ENCODE measurements at places on chromosomes 5 and 9.

DNA sequence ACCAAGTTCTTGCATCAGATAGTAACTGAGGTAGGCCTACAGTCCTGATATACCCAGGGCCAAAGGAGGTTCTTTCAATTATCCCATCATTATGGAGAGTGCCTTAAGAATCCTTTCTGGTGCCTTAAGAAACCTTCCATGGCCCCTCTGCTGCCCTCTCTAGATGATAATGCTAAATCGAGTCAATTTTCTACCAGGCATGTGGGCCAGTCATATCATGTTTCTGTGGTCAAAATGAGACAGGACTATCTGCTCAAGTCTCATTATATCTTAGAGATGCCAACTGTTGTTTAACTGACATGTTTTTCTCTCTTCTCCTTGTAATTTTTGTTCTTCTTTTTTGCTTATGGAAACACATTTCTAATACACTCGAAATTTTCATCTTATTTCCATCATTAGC is 127.6 kb downstream of the EDIL3 start:
- no peak for DNase-seq

DNA sequence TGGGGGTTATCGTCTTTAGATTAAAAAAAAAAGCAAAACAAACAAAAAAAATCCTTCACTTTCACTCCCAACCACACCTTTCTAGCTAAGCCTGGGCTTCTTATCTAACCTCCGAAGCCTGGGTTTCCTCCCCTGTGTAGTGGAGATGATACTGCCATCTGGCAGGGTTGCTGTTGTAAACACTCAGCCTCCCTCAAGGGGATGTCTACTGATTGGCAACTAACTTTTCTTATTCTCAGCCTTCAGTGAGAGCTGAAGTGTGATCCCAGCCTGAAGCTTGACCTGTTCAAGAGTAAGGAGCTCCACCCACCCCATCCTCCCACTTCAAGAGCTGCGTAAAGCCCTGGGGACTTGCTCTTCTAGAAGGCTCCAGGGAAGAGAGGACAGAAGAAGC is 21.5 kb upstream of the WWC1 start:
- no peak for DNase-seq

DNA sequence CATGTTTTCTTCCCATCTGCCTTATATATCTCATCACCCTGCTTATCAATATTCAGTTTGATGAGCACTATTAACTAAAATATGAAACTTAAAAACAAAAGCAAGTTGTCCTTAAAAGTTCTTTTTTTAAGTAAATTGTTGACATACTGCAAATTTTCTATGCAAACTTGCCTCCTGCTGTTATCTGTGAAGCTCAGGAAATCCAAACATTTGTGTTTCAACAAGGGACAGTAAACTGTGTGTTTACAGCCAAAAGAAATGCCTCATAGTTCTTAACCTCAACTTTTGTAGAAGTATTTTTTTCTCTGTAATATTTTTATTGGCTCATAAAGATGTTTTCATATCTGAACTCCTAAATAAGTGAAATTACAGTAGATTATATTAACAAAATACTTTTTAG is 7.7 kb upstream of the TTC23L start:
- DNase-seq = no peak

- no peak for DNase-seq
Observed at GRCh38 chr9:72497447-72498046, 23.9 kb upstream of the TMC1 start.

DNA sequence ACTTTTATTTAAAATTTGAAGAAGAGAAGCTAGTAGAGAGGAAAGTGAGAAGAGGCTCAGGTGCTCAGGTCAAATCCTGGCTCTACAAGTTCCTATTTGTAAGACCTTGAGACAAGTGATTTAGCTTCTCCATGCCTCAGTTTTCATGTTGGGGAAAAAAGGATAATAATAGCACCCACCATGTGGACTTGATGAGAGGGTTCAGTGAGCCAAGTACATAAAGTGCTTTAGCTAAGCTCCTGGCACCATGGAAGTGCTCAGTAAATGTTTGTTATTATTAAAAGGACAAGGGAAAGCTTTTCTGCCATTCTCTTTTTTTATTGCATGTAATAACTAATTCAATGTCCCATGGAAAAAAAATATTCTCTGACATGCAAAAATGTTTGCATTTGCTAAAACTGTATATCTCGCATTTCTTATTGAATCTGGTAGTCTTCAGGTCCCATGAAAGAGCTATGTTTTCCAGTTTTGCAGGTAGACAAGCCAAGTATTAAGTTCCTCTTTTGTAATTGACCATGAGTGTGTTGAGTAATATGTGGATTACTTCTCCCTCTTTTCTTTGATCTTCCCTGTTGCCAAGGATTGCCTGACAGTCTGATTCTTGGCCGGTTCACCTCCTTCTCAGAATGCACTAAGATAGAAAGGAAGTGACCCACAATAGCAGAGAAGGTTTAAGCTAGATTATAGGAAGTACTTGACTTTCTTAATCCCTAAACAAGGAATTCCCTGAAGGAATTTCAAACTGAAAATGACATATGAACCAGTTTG is 45.6 kb upstream of the TRIM32 start:
- no peak for DNase-seq

GRCh38 chr9:136975644-136976043 is 1.7 kb upstream of the PTGDS start:
- DNase-seq = no peak

DNA sequence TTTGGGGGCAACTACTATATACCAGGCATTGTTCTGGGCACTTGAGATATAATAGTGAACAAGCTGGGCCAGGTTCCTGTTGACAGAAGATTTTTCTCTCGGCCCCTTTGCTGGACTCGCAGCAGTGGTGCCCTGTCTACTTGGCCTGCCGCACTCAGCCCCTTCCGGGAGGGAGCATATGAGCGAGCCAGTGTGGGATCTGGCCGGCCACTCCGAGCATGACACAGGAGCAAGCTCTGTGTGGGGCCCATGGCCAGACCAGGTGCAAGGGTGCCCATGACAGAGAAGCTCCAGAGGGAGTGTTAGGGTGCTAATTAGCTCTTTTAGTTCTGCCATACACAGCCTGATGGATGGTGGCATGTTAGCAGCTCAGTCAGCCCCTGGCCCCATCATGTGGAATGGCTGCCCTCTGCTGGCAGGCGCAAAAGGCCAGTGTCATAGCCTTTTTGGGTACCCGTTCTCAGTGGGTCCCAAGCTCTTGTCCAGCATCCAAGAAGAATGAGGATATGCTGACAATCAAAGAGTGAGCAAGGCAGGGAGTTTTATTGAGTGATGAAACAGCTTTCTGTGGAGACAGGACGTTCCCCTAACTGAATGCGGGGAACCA is 9.3 kb upstream of the KIF4B start:
- no peak for DNase-seq

DNA sequence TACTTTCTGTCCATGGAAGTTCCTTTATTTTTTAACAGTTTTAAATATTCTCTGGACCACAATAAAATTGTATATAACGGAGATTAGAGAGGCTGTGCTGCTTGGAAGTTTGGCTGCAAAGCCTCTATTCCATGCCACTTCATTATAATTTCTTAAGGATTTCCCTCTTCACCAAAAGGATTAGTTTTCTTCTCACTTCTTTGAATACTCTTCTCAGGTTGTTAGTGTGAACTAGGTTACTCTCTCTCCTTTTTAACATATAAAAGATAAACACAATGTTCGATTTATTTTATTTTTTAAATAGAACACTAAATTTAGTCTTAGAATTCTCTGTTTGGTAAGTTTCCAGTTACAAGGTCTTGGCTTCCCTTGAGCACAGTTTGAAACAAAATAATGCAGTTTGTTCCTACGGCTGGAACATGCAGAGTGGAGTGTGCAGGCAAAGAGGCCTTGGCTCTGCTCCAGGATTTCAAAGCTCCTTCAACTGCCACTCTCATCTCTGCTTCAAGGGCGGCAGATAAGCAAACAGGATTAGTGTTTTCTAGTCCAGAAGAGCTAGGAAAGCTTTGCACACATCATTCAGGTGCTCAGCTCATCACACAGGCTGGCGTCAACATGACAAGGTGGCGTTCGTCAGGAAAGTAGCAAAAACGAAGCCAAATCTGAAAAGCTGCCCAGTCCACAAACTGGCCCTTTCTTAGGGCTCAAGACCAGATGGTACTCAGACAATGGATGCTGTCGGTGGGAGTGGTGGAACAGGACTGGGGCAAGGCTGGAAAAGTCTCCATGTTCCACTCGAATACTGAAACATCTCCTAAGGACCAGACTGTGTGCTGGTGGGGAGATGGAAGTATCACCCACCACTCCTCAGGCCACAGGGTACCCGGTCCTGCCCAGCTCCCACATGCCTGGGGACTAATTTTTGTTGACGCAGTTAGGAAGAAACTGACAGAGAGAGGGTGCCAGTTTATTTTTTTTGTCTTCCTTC is 286.6 kb downstream of the CRB2 start:
- no peak for DNase-seq

- no peak for DNase-seq
Observed at GRCh38 chr5:133274597-133274935, 222.8 kb downstream of the HSPA4 start.

GRCh38 chr5:143234162-143234842 is 169.2 kb downstream of the NR3C1 start:
- DNase-seq = no peak

- DNase-seq = no peak
Observed at GRCh38 chr9:82423700-82424099, 435.1 kb downstream of the SPATA31D1 start.

DNA sequence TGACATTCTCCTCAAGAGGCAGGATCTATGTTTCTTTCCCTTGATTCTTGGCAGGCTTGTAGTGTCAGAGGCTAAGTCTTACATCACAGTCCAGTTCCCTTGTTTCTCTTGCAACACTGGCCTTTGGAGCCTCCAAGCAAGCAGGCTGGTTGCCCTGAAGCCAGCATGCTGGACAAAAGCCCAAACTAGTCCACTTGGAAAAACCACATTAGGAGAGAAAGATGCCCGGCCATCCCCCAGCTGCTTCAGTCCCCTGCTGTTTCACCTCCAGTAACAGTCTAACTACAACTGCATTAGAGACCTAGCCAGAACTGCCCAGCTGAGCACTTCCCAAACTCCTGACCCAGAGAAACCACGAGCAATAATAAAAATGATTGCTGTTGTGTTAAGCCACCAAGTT is 87.6 kb downstream of the ADAMTS6 start:
- DNase-seq = no peak

- DNase-seq = no peak
Observed at GRCh38 chr5:16147179-16147900, 32.3 kb downstream of the MARCHF11 start.

DNA sequence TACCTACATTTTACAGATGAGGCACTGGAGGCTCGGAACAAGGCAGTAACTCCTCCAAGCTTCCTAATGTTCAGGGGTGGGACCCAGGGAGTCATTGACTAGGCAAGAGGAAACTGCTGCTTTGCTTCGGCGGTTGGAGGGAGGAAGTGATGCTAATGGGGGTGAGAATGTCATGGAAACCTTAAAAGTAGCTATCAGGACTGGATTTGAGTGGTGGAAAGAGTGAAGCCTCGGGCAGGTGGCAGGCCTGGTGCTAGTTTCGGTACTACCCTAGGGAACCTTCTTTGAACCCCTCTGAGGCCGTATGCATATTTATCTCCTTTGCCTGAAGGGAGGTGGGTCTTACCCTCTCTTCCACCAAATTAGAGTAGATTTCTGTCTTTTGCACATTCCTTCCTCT is 1.6 kb downstream of the BSPRY start:
- DNase-seq = no peak

- no peak for DNase-seq
Observed at GRCh38 chr5:98794001-98794400, 20.5 kb downstream of the RGMB start.

DNA sequence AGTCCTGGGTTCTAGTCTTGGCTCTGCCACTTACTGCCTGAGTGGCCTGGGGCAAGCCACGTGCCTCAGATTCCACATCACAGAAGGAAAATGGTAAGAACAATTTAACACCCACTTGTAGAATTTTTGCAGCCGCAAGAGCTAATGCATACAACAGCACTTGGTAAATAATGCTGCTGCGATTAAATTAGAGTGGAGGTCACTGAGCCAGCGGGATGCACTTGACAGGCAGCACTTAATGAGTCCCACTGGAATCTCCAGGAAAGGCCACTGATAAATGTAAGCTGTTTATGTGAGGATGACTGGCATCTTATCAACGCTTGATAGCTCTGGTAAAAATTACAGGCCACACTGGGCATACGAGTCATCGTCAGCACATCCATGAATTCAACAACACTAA is 59.4 kb upstream of the UBTD2 start:
- no peak for DNase-seq

GRCh38 chr5:169648725-169649310 is 11.7 kb downstream of the DOCK2 start:
- no peak for DNase-seq

DNA sequence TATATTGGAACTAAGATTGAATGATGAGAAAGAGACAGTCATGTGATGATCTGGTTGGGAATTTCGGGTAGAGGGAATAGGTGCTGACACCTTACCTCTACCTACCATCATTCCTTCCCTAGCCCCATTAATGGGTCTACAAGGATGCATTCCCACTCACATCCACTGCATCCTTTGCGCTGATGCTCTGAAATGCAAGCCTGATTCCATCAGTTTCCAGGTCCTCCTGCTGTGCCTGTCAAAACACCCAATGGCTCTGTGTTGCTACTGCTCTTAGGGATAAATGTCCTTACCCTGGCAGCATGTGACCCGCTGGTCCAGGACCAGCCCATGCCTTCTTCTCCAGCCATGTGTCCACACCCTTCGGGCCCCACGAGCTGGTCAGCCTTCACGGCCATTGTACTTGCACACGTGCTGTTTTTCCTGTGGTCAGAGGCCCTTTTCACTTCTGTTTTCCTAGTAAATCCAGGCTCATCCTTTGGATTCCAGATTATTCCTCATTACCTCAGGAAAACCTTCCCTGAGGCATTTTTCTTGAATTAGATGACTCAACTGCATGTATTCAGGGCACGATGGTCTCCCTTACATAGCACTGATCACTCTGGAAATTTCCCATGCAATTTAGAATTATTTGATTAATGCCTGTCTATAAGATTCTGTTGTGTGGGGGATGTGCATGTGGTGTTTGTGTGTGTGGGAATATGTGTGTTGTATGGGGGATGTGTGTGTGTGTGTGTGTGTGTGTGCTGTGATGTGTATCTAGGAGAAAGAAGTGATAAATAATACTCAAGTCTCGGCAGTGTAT is 185.0 kb downstream of the DIRAS2 start:
- no peak for DNase-seq

DNA sequence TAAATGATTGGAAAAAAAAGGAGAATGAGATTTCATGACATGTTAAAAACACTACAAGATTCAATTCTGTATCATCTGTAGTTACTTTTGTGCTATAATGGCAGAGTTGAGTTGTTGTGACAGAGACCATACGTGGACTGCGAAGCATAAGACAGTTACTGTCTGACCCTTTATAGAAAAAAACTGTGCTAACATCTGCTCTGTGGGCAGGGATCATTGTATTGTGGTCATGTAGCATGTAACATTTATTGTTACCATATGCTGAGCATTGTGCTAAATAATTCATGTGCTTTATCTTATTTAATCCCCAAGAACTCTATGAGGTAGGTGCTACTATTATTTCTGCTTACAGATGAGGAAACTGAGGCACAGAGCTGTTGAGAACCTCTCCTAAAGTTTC is 147.3 kb upstream of the HMHB1 start:
- DNase-seq = no peak
